ENCODE measurements at places on chromosomes 1 and 21.

GRCh38 chr1:18045621-18046020 is 62.0 kb upstream of the IGSF21 start:
- DNase-seq = no peak

- DNase-seq = no peak
Measured at GRCh38 chr1:54795841-54796468, 5.2 kb downstream of the TTC22 start.

- DNase-seq = no peak
Measured at GRCh38 chr1:19418503-19418971, 66.8 kb downstream of the CAPZB start.

- no peak for DNase-seq
Measured at GRCh38 chr1:59375321-59376220, 78.7 kb downstream of the FGGY start.

GRCh38 chr1:16905868-16906702 is 10.3 kb downstream of the RNU1-2 start:
- no peak for DNase-seq

- no peak for DNase-seq
Measured at GRCh38 chr21:18542081-18542480, 138.5 kb upstream of the TMPRSS15 start.

DNA sequence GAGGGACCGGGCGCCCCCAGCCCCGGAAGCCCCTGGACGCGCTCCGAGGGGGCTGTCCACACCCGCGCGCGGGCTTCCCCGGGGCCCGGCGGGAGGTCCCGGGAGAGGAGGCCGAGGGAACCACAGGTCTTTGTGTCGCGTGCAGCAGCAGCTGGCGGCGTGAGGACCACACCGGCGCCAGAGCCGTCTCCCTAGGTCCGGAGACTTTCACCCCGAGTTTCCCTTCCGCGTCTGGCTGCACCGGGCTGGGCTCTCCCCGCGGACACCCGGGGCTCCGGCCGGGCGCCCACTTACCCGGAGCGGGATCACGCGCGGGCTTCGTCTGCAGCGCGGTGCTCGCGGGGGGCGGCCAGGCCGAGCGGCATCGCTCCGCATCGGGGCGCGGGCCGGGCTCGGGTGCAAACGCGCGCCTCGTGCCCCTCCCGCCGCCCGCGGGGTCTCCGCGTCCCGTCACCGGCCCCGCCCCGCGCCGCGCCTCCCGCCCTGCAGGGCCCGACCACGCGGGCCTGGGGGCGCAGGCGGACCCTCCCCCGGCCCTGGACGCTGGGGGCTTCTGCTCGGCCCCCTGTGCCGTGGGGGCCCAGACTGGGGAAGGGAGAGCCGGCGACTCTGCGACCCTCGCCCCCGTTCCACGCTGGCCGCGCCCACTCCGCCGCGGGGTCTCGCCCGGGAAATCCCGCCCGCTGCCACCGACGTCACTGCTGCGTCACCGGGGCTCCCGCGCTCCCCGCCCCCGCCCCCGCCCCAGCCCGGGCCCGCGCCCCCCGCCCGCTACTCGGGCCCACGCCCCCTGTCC is at the start of gene GNG4:
GNG4 (minus strand) TSS at position 417 of the 796 bp plus-strand sequence. CDS start 65,946 bp downstream, outside the sequence.
- no peak for DNase-seq

DNA sequence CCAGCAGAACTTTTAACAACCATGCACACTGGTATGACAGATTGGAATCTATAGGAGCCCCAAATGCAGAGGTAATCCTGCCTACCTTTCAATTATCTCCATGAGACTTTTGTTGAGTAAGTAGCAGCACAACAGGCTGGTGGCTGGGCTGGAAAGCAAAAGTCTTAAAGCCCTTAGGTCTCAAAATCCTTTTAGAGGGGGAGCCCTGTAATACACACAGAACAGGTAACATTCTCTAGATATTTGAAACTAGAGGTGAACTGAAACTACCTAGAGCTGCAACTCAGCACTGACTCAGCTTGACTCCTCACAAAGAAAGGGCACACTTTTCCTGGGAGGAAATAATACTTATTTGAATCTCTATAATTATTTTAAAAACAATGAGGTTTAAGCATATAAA is 71.5 kb downstream of the CLCA4 start:
- no peak for DNase-seq

- no peak for DNase-seq
Measured at GRCh38 chr1:218917656-218918055, 256.0 kb upstream of the LYPLAL1 start.

GRCh38 chr1:51284487-51284954 is 45.8 kb downstream of the TTC39A start:
- DNase-seq = no peak

DNA sequence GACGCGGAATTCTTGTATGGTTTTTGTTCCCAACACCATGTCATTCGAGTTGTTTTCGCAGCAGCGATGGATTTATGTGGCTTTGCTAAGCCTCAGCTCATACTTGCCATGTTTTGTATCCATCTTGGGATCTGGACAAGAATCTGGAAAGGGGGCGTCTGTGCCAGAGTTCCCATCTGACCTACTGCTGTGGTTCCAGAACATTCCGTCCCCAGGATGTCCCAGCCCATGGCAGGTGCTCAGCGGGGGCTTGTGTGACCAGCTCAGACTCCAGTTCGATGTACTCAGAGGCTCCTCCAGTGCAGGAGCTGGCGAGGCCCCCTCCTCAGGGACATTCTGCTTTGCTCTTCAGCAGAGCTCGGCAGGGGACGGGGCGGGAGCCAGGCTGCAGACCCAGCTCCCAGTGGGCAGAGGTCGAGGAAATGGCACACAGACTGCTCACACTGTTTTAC is 24.0 kb upstream of the ADARB1 start:
- no peak for DNase-seq

GRCh38 chr1:29414086-29414485 is 177.8 kb downstream of the PTPRU start:
- DNase-seq = no peak

GRCh38 chr1:201459775-201460174 is 9.2 kb downstream of the PHLDA3 start:
- no peak for DNase-seq

All from bone marrow (tissue), 2 donors.